Effector memory CD4-positive, alpha-beta T cell (primary cell): ENCODE measurements at places on chromosomes 1 and 21.

GRCh38 chr21:42734323-42734971 is 81.0 kb downstream of the PDE9A start:
- DNase-seq, result no peak
- no peak overlapping the region for H3K27ac ChIP-seq
- peaks cover 17% of the 10 kb centered on the region for H3K4me1 ChIP-seq
- H3K36me3 ChIP-seq, result no peaks in the 10 kb centered on the region

DNA sequence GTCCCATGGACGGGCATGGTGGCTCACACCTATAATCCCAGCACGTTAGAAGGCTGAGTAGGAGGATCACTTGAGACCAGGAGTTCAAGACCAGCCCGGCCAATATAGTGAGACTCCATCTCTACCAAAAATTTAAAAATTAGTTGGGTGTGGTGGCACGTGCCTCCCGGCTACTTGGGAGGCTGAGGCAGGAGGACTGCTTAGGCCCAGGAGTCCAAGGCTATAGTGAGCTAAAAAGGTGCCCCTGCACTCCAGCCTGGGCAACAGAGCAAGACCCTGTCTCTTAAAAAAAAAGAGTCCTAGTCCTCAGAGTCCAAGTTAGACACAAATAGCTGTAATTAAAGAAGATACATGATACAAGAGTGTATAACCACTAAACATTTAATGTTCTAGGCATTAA is 20.1 kb downstream of the TRIT1 start:
- DNase-seq, result no peak
- no peak overlapping the region for H3K27ac ChIP-seq
- peaks cover 6% of the 10 kb centered on the region for H3K36me3 ChIP-seq
- H3K4me1 ChIP-seq, result no peaks in the 10 kb centered on the region
- no peak overlapping the region for H3K4me3 ChIP-seq
- H3K27me3 ChIP-seq, result no peaks in the 10 kb centered on the region

DNA sequence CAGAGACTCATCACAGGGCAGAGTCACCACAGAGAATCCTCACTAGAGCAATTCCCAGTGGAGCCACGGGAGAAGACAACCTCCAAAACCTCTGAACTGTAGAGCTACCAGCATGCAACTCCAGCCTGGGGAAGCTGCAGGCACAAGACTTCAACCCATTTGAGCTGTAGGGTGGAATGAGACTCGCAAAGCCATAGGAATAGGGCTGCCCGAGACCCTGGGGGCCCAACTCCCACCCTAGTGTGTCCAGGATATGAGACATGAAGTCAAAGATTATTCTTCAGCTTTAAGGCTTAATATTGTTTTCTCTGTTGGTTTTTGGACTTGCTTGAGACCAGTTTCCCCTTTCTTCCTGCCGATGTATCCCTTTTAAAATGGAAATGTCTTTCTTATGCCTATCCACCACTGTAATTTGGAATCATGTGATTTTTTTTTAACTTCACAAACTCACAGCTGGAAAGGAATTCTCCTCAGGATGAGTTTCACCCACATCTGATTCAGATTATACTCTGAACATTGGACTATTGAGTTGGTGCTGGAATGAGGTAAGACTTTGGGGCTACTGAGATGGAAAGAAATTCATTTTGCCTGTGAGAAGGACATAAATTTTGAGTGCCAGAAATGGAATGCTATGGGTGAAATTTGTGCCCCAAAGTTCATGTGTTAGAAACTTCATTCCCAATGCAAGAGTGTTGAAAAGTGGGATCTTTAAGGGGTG is 59.6 kb upstream of the ST6GALNAC5 start:
- no peak overlapping the region for H3K27ac ChIP-seq
- no peaks in the 10 kb centered on the region for H3K4me1 ChIP-seq
- no peak overlapping the region for H3K4me3 ChIP-seq
- no peaks in the 10 kb centered on the region for H3K36me3 ChIP-seq
- H3K27me3 ChIP-seq, result no peaks in the 10 kb centered on the region

DNA sequence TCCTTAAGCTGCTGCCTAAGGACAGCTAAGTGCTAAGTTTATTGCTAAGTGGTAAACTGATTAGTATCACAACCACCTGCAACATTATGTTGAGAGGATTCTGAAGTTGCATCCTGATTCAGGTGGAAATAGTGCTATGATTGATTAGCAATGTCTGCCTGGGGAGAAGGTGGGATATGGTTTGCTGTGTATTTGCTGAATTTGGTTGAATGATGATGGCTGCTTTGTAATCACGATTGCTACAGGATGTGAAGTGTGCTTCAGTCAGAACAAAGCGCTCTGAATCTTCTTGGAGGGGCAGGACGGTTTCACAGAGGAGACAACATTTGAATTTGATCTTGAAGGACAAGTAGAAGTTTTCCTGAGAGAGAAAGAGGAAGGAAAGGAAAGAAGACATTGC is 226.0 kb downstream of the ST6GALNAC3 start:
- no peak for DNase-seq
- no peaks in the 10 kb centered on the region for H3K27me3 ChIP-seq
- peaks cover 3% of the 10 kb centered on the region for H3K4me1 ChIP-seq
- no peak overlapping the region for H3K27ac ChIP-seq

DNA sequence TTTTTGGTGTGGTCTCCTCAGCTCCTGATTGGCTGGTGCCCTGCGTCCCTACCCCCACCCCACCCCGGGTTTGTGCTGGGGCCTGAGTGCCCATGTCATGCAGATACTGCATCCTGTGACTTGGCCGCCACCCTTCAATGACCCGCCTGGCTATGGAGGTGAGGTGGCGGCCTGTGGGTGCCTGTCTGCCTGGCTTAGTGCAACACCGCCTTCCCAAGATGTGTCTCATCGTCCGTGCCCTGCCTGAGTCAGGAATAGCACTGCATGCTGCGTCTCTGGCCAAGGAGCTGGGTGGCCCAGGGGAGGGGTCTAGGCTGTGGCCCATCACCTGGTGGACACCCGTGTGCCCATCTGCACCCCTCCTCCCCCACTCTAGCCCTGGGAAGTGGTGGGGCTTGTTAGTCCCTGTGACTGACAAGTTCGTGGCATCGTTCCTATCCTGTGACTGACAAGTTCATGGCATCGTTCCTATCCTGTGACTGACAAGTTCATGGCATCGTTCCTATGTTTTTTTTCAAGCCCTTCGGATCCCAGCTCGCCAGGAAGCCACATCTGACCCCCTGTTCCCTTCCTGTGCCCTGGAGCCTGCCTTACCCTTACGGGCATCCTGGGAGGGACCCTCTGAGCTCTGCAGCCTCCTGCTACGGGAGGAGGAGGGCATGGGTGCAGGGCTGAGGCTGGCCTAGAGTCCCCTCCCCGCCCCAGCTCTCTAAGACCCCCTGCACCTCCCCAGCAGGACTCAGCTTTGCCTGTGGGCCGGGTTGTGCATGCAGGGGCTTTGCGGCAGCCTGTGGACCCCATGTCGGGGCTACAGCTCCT is 7.5 kb downstream of the SLX9 start:
- DNase-seq, result no peak
- H3K27ac ChIP-seq, result no peak overlapping the region
- no peaks in the 10 kb centered on the region for H3K27me3 ChIP-seq
- H3K4me3 ChIP-seq, result no peak overlapping the region
- H3K36me3 ChIP-seq, result peaks cover 33% of the 10 kb centered on the region

GRCh38 chr1:170910273-170910672 is 25.1 kb upstream of the MROH9 start:
- no peaks in the 10 kb centered on the region for H3K4me1 ChIP-seq
- no peaks in the 10 kb centered on the region for H3K36me3 ChIP-seq
- H3K27ac ChIP-seq, result no peak overlapping the region
- no peak for DNase-seq

DNA sequence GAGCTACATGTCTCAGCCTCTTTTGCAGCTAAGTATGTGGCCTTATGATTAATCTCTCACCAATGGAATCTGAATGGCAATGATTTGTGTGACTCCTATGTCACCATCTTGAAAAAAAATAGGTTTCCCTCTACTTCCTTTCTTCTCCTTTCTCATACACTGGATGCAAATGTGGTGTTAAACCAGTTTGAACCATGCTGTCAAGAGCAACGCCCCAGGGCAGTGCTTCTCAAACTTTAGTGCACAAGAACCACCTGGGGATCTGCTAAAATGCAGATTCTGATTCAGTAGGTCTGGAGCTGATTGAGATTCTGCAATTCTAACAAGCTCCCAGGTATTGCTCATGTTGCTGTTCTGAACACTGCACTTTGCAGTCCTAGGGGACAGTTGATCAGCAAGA is 44.7 kb upstream of the ZNF644 start:
- no peaks in the 10 kb centered on the region for H3K36me3 ChIP-seq
- H3K27me3 ChIP-seq, result peaks cover 3% of the 10 kb centered on the region
- H3K4me3 ChIP-seq, result no peak overlapping the region
- no peaks in the 10 kb centered on the region for H3K4me1 ChIP-seq

DNA sequence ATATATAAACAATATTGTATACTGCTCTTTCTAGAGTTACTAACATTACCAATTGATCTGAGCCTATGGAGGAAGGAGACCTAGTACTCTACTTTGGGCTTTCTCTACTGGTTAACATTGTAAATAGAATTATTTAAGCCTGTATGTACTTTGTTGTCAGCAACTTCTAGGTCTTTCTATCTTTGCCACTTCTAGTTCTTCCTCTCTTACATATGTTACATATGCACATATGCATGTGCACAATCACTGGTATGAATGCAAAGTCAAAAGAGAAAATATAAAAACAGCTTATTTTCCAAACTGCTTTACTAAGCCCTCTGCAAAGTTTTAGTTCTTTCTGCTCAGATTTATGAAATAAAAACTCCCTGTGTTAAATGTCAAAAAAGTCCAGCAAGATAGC is 84.3 kb downstream of the PTPRC start:
- no peaks in the 10 kb centered on the region for H3K27me3 ChIP-seq
- peaks cover 9% of the 10 kb centered on the region for H3K4me1 ChIP-seq
- H3K27ac ChIP-seq, result no peak overlapping the region
- no peak overlapping the region for H3K4me3 ChIP-seq

- no peak for DNase-seq
- H3K4me1 ChIP-seq, result no peaks in the 10 kb centered on the region
- no peak overlapping the region for H3K4me3 ChIP-seq
These were observed 42.4 kb upstream of the KCNQ4 start for GRCh38 chr1:40740997-40741736.

DNA sequence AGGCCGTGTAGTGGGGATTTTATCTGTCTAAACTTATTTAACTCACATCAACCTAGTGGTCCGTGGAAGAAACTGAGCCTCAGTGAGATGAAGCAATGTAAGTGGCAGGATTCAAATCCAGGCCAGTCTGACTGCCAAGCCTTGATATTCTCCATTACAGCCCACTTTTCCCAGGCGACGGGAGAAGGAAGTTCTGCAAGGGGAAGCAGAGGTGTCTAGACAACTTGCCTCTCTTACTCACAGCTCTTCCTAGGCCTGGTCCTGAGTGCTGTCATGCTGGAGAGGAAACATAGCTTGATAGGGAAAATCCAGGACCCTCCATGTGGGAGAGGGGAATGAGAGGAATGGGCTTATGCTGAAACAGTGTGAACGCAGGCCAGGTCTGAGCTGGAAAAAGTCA is 9.1 kb downstream of the CTSE start:
- H3K4me1 ChIP-seq, result no peaks in the 10 kb centered on the region
- H3K27ac ChIP-seq, result no peak overlapping the region
- no peak overlapping the region for H3K4me3 ChIP-seq

GRCh38 chr1:4986306-4986705 is 331.9 kb downstream of the AJAP1 start:
- H3K36me3 ChIP-seq, result no peaks in the 10 kb centered on the region
- no peak overlapping the region for H3K27ac ChIP-seq
- no peak for DNase-seq
- H3K4me1 ChIP-seq, result no peaks in the 10 kb centered on the region
- no peak overlapping the region for H3K4me3 ChIP-seq

- no peaks in the 10 kb centered on the region for H3K4me1 ChIP-seq
- H3K4me3 ChIP-seq, result no peak overlapping the region
- H3K27ac ChIP-seq, result no peak overlapping the region
- peaks cover 35% of the 10 kb centered on the region for H3K36me3 ChIP-seq
- no peak for DNase-seq
These were observed 9.1 kb upstream of the MTF1 start for GRCh38 chr1:37868466-37868865.

DNA sequence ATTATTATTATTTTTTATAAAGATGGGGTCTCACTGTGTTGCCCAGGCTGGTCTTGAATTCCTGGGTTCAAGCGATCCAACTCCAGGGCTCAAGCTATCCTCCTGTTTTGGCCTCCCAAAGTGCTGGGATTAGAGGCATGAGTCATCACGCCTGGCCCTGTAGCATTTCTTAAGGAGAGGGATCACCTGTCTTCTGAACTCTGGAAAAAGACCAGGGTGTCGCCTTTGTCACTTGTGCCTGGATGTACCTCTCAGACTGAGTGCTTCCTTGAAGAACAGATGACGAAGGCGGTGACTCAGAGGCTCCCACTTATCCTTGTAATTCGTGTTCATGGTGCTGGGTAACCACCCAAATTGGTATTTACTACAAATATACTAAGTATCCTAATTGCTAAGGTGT is 2.4 kb upstream of the CGN start:
- H3K27ac ChIP-seq, result no peak overlapping the region
- H3K36me3 ChIP-seq, result no peaks in the 10 kb centered on the region
- no peak overlapping the region for H3K4me3 ChIP-seq
- no peaks in the 10 kb centered on the region for H3K27me3 ChIP-seq
- peaks cover 20% of the 10 kb centered on the region for H3K4me1 ChIP-seq

DNA sequence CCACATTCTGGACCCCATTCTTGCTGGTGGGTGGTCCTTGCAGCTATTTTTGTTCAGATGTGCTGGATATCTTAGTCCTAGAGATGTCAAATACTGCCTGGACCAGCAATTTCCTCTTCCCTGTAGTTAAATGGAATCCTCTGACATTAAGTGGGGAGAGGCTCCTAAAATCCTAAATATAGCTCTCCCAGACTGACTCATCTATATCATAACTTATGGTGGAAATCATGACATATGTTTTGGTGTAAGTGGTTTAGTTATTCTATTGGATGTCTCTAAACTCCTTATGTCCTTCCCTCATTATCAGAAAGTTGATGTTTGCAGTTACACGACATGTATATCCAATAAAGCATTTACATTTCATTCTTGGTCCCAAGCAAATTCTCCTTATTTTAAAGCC is 73.1 kb downstream of the KCNJ6 start:
- H3K4me3 ChIP-seq, result no peak overlapping the region
- no peaks in the 10 kb centered on the region for H3K4me1 ChIP-seq
- no peaks in the 10 kb centered on the region for H3K36me3 ChIP-seq
- DNase-seq, result no peak
- H3K27me3 ChIP-seq, result no peaks in the 10 kb centered on the region
- H3K27ac ChIP-seq, result no peak overlapping the region
